ENCODE measurements at places on chromosomes 3 and 15.
A peak's percentile ranks its signal among the peaks of the same experiment; 100 is the strongest.

GRCh38 chr3:67648229-67648628, 6.2 kb downstream of the SUCLG2 start:
- no peak for DNase-seq

GRCh38 chr15:57684491-57685151, 21.9 kb upstream of the POLR2M start:
- DNase-seq, result no peak

- no peak for DNase-seq
Measured at GRCh38 chr3:159378396-159379194, 576.7 kb downstream of the MFSD1 start.

DNA sequence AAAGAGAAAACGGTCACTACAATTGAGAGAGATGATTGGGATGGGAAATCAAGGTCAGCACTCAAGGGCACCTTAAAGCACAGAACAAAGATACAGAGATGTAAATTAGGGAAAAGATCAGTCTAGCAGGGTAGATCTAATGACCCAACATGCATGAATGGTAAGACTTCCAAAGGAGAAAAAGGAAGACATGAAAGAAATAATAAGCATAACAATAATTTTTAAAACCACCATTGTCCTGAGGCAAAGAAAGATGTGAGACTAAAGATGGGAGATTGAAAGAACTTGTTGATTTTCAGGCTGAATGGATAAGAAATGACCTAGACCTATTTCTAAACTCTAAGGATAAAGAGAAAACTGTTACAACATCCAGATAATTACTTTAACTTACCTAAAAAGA, 34.8 kb upstream of the AMOTL2 start:
- DNase-seq, result no peak

DNA sequence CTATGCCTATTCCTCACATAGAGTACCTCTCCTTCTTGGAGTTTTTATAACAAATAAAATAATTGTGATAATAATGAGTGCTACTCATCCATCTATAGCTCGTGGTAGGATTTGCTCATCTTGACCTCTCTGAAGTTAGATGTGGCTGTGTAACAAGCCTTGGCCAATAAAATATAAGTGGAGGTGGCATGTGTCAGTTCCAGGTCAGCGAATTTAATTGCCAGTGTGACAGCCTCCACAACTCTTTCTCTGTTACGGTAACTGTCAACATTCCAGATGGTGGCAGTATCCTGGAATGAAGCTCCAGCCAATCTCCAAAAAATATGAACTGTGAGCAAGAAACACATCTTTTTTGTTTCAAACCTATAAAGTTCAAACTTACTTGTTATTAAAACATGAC, 13.8 kb downstream of the CLRN1 start:
- no peak for DNase-seq

GRCh38 chr15:86001200-86001599, 78.5 kb upstream of the AGBL1 start:
- no peak for DNase-seq

DNA sequence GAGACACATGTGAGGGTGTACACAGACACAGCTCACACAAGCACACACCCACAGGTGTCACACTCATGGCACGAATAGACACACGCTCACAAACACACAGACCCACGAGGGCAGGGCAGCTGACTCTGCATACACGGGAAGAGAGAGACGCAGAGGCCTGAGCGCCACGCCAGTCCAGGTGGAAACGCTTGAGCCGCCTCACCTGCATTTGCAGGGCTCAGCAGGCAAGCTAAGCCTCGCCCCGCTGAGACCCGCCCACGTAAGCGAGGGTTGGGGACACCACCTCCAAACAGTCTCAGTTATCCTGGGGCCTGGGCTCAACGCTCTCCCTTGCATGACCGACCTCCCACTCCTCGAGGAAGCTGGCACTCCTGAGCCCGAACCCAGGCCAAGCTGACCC, 73.2 kb downstream of the TLE3 start:
- no peak for DNase-seq

- no peak for DNase-seq
Measured at GRCh38 chr3:10628891-10629670, 123.7 kb upstream of the ATP2B2 start.

DNA sequence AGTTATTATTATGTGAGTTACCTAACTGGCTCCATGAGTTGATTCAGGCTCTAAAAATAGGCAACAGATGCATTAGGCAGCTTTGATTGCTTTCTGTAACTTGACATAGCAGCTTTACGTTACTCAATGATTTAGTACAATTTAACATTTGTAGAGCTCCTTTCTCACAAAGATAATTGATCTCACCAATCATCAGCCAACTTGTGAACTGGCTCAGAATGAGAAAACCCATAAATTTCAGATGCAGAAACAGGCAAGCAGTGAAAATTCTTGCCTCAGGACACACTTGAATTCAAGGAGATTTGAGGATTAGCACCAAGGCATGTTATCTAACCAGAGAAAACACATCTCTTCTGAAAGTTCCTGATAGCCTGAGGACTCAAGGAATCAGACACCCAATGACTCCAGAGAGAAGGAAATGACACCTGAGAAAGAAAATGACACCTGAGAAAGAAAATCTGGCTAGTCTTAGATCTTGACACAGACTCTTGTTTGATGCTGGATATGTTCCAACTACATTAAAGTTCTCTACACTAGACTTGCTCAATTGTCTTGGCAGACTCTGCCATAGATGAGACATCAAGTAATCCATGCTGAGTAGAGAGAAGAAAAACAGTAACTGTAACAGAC, 315.1 kb upstream of the CBLB start:
- no peak for DNase-seq

DNA sequence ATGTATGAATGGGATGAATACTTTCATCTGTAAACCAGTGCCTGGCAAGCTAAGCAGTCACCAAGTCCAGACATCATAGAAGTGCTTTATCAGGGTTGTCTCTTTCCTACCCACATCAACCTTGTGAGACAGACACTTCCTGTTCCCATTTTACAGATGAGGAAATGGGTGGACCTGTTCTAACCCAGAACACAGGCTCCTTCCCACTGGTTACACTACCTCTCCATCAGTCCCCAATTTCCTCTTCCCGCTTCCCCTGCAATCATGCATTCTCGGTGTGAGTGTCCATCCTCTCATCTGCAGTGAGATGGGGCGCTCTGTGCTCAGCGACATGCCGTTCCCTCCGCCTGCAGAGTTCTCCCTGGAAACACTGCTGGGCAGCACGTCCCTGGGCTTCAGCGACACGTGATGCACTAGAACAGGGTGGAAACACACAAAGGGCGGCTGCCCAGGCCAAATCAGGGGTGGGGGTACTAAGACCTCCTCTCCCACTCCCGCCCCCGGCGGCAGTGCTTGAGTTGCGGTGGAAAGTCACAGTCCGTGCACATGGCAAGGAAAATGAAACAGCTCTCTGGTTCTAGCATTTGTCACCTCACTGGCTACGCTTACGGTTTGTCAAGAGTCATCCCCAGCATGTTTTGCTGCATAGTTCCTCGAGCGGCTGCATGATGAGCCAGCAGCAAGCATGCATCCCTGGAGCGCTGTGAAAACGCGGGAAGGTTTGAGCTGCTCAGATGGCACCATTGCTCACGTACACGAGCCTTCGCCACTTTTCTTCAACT, 201.1 kb downstream of the ADAMTS17 start:
- no peak for DNase-seq

GRCh38 chr3:48974076-48974864, 15.8 kb upstream of the P4HTM start:
- DNase-seq, result no peak

DNA sequence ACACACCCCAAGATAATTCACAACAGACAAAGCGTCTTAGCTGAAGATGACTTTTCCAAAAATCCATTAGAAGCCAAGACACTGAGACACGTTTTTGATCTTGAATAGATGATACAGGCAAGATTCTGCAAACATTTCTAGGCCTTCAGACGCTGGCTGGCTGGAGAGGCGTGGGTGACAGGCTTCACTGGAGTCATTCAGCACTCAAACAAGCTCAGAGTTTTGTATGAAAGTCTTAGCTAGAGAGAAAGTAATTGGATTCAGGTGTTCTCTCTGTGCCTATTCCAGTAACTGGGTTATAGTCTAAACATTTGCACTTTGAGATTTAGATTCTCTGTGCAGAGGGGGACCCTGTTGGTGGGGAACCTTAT, 147.7 kb upstream of the BHLHE40 start:
- DNase-seq, result peak; percentile 37

DNA sequence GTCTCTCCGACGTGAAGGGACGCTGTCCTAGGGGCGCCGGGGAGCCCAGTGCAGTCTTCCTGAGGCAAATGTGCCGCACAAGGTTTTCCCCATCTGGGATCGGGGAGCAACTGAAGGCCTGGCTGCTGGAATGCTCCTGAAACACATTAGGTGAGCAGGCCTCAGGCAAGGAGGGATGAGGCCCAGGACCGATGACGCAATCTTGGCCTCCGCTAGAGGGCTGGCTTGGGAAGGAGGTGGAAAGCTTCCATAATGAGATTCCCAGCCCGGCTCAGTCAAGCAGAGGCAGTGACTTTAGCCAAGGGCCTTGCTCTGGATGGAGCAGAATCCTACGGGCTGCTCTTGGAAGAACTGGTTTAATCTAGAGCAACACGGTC, 50.8 kb downstream of the CPN2 start:
- DNase-seq, result no peak

GRCh38 chr3:162073422-162073975, 576.9 kb downstream of the OTOL1 start:
- DNase-seq, result no peak

DNA sequence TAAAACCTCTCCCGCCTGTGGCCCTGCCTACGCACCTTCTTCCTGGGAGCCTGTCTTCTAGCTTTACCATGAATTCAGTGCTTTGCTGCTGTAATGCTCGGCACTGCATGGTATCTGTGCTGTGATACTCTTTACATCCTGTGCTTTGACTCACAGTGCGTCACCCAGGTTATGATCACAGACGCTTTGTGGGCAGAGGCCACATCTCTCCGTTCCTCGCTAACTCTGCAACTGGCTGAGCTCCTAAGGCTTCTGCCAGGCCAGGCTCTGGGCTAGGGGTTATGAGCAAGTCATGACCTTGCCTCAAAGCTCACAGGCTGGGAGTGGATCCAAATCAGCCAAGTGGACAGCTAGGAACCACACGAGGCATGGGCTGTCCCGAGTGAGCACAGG, 23.2 kb downstream of the SPTBN5 start:
- peak; percentile 27 for DNase-seq

GRCh38 chr3:53131096-53131495, 861 bp upstream of the RFT1 start:
- no peak for DNase-seq

DNA sequence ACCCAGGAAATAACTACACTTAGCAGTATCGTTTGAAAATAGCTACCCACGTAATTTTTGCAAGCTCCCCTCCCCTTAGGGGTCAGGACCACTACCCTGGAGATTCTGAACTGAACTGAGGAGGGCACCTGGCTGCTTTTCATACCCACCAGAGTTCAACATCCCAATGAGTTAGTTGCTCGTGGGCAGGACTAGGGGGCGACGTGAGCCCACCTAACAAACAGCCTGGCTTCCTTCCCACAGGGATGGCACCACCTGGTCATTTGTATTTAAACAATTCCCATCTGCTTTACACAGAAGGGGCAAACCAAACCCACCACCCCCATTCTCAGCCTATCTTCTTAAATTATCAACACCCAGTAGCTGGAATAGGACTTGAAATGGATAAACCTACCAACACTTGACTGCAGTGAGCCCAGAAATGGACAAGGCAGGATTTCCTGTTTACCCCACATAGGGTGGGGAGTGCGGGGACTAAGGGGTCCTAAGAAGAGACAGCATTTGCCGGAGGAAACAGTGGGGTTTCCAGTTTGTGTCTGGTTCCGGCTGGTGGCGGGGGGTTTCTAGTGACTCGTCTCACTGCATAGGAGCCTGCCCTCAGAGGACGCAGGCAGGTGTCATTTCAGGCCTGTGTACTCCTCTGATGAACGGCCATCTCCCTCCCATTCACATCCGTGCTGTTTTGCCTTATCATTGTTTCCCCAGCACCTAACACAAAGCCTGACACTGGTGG, 11.6 kb upstream of the VGLL4 start:
- DNase-seq, result no peak

GRCh38 chr3:65888980-65889706, 149.6 kb downstream of the MAGI1 start:
- no peak for DNase-seq

- DNase-seq, result no peak
Measured at GRCh38 chr3:197444793-197445379, 110.9 kb downstream of the BDH1 start.

GRCh38 chr15:99917252-99917651, 184.0 kb upstream of the LYSMD4 start:
- DNase-seq, result no peak

GRCh38 chr3:54192026-54192425, 69.7 kb downstream of the CACNA2D3 start:
- no peak for DNase-seq

DNA sequence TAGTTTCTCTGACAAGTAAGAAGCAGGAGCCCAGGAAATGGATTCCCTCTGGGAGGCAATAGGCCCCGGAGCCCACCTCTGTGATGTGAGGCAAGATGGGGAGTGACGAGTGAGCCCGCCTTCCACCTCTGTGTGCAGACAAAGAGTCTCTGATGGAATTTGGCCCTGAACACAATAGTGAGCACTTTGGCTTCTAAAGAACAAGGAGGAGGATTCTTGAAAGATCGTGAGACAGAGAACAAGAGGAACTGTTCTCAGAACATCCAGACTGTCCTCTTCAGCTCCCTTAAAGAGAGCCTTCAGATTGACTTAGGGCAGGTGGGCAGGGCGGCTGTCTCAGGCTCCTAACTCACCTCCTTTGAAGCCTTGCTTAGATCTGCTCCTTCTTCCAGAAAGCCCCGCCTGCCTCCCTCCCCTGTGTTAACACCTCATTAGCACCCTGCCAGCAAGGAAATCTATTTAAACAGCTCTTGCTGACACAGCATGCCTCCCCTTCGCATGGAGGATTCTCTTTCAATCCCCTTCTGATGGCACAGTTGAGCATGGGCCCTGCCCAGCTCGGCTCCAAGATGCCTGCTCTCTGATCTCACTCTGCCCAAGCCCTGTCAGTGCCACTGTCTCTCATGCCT, 430.3 kb downstream of the NTRK3 start:
- no peak for DNase-seq

GRCh38 chr3:192170031-192170430, 557.3 kb downstream of the FGF12 start:
- DNase-seq, result no peak

- no peak for DNase-seq
Measured at GRCh38 chr3:50269977-50270413, 1.0 kb downstream of the SEMA3B start.

GRCh38 chr3:30915782-30916181, 21.3 kb upstream of the GADL1 start:
- no peak for DNase-seq

GRCh38 chr15:85751291-85752123, 43.2 kb downstream of the KLHL25 start:
- no peak for DNase-seq

- no peak for DNase-seq
Measured at GRCh38 chr15:37007301-37007700, 93.0 kb downstream of the MEIS2 start.

GRCh38 chr15:76953913-76954312, 22.4 kb downstream of the RCN2 start:
- no peak for DNase-seq
